ENCODE measurements at places on chromosomes 6 and 20.

DNA sequence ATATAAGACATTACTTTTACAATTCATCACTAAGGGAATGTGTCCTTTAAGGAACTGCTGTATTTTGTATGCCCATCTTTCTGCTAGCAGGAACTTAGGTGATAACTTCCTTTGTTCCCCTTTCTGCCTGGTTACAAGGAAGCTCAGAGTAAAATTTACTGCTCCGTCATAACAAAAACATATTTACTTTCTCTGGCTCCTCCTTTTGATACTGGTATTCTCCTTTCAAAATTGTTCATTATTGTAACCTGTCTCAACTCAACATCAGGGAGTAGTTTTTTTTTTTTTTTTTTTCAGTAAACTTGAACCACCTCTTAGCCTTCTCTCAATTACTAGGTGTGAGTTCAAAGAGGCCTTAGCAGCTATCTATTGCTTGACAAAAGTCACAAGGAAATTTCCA lies 37.1 kb downstream of the RIPOR2 start:
- no peak for DNase-seq

GRCh38 chr20:62772990-62773844 lies 23.1 kb upstream of the MRGBP start:
- no peak for DNase-seq

DNA sequence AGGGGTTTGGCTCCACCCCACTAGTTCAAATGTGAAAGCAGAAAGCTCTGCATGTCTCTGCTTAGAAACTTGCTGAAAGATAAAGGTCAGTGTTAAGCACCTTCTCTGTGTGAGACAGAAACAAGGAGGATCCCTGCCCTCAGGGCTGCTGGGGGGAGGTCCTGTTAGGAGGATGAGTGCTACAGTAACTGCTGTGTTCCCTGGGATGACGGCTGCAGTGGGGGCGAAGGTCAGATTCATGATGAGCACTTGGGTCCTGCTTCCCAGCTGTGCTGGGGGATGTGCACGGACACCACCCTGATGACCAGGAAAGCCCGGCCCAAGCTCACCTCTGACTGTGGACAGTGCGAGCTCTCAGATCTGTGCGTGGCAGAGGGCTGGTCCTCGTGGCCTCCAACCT lies 252.6 kb downstream of the DLL1 start:
- DNase-seq = no peak

- DNase-seq = no peak
Measured at GRCh38 chr6:16154904-16155303, 26.0 kb downstream of the MYLIP start.

- DNase-seq = no peak
Measured at GRCh38 chr6:143970456-143971218, 37.4 kb downstream of the PLAGL1 start.

DNA sequence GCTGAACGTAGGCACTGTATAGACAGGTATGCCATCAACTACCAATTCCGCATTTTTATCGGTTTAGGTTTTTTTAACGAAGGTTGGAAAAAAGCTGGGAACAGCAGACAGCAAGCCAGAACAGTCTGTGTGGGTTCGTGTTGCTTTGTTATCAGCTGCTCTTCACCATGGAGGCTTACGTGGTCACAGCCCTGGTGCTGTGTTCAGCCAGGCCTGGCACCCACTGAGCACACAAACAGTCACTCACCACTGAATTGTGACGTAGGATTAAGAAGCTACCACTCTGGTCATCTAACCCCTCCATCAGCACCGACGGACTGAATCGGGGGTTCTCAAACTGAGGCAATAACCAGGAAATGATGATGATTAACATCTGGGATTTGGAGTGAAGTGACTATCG lies 13.2 kb downstream of the FAM210B start:
- no peak for DNase-seq

DNA sequence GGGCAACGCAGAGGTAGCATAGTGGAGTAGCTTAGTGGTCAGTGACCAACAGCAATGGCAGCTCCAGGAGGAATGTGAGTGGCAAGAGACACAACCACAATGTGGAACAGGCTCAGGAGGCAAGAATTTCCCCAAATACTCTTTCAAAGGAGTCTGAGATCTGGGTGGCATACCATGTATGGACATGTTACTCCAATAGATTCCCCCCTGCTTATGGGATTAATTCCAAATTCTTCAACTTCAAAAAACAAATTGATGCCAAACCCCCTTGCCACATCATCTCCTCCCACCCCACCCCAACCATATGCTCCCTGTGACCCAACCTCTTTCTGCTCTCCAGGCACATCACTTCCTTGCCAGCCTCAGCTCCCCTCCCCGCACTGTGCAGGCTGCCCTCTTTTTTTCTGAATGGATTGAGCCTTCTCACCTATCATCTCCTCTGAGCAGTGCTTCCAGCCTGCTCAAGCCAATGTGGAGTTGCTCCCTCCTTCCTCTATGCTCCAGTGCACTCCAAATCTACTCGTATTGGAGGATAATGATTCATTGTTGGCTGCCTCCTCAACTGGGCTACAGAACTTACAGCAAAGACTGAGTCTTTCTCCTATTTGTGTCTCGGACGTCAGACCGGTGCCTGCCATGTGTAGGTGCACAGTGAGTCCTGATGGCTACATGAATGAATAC lies 93.0 kb upstream of the CEP85L start:
- no peak for DNase-seq

DNA sequence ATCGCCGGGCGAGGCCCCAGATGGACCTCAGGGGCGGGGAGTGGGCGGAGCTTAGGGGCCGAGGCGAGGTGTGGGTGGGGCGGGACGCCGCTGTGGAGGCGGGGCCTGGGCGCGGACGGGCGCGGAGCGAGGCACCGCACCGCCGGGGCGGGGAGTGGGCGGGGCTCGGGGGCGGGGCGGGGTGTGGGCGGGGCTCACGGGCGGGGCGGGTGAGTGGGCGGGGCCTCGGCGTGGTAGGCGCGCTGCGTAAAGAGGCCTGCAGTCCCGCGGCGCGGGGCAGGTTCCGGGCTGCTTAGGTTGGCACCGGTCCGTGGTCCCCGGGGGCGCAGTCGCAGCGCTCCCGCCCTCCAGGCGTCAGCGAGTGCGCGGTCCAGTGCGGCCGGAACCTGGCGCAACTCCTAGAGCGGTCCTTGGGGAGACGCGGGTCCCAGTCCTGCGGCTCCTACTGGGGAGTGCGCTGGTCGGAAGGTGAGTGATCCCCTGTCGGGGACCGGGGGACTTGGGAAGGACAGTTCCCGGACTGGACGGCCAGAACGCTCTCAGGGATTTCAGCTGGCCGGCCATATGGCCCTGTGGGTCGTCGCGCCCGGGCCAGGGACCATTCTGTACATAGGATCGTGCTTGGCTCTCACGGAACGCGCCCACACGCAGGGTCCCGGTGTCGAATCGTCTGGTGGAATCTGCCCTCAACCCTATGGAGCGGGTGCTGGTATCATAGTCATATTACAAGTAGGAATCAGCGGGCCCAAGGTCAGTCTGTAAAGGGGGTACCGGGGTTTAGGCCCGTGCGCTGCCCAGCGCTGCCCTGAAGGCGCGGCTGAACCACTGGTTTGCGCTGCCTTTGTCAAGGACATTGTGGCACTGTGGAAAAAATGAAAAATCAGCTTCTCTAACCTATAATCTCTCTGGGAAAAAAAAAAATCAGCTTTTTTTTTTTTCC lies at the start of gene NQO2:
Gene NQO2 (plus strand): TSS at position 277 of the 940 bp plus-strand sequence. CDS start 6,659 bp downstream, outside the sequence.
- peak; percentile 88 for DNase-seq

- DNase-seq = no peak
Measured at GRCh38 chr20:50107796-50108331, 5.1 kb downstream of the UBE2V1 start.

- no peak for DNase-seq
Measured at GRCh38 chr20:48057251-48057650, 272.0 kb upstream of the SULF2 start.

DNA sequence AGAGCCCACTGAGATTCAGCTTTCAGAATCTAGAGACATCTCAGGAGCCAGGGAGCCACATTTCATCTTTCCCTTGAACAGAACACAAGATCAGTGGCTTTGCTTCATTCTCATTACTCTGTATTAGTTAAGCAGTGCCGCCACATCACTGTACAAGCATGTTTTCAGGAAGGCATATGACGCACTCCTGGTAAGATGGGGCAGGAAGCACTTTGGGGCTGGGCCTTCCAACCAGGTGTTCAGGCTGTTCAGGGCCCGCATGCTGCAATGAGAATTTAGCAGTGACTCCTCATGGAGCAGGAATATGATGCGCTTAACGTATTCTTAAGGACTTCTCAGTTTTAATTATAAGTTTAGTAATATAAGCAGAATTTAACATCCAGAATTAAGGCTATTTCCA lies 29.7 kb upstream of the GNRH2 start:
- DNase-seq = no peak
